ENCODE measurements at places on chromosomes 12 and 14.

- no peak for DNase-seq
Observed at GRCh38 chr14:23071921-23072539, 14.7 kb upstream of the CDH24 start.

DNA sequence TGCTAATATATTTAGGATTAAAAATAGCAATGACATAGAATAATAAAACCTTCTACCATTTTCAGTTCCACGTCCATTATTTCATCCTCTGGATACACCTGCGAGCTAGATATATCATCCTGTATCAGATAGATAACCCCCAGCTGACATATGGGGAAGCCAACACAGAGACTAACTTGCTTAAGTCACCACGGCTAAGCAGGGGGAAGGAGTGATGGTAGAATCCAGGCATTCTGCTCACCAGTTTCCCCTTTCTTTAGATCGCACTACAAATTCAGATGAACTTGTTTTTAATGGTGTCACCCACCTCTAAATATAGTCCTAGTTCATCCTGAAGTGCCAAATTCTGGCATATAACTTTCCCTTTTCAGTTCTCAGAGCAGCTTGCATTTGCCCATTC is 110.1 kb downstream of the TXNDC16 start:
- no peak for DNase-seq

GRCh38 chr12:105106621-105107020 is 910 bp upstream of the WASHC4 start:
- no peak for DNase-seq

DNA sequence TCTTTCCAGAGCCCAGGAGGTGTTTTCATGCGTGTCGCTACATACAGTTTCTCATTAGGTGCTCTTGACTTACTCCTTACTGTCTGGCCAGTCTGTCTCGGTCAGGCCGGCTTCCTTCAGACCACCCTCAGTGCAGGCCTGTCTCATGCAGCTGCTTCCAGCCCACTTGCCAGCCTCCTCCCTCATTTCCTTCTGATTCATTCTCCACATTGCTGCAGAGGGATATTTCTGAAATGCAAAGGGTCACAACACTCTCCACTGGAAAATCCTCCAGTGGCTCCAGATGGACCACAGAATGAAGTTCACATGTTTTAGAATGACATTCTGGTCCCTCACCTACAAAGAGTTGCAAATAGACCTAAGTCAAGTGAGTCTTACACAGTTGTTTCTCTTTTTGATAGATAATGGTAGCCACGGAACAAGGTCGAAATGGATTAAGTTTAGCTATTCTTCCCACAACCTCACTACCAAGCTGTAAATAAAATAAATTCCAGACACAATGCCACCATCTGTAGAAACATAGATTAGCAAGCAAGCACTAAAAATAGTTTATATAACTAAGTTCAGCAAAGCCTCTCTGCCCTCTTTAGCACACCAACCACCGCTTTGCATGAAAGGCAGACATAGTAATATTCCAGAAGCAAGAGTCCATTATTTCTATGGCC is 146.9 kb downstream of the ESR2 start:
- no peak for DNase-seq

DNA sequence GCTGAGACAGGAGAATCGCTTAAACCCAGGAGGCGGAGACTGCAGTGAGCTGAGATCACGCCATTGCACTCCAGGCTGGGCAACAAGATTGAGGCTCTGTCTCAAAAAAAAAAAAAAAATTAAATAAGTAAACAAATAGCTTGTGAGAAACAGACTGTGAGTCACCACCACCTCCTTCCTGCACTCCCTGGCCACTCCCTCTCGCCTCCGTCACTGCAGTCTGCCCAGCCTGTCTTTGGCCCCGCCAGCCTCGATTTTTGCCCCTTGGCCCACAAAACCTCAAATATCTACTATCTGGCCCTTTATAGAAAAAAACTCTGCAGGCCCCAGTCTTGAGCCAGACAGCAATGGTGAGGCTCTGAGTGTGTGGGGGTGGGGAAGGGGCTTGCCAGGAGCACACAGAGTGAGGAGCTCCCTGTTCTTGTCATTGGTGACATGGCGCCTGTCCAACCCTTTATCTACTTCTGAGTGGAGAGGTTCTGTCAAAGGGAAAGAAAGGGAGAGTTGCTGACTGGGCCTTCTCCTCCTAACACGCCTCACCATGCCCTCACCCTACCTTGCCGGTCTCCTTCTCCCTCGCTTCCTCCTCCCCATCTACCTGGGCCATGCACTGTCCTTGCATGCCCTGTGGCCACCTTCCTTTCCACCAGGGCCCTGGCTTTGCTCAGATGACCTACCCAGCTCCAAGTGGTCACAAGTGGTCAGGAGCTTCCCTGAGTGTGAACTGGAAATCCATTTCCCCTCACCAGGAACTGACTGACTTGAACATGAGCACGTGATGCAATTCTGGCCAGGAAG is 22.1 kb downstream of the LGMN start:
- no peak for DNase-seq

DNA sequence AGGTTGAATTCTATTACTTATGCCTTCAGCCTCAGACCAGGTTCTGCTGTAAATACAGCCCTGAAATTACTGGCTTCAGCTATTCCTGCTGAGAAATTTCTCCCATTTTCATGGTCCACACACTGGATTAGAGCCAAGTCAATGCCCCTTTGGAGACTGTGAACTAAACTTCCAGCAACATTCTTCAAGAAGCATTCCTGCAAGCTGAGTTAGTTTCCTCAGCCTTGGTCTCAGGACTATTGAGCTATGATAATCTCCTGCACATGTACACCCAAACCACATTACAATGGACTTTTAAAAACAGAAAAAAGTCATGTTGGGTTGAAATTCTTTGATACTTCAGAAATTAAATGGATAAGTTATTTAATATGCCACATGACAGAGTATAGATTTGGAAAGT is 58.0 kb upstream of the AVPR1A start:
- DNase-seq: no peak

- DNase-seq: no peak
Observed at GRCh38 chr14:101727611-101728366, 33.7 kb upstream of the PPP2R5C start.

GRCh38 chr12:80317307-80317706 is 126.7 kb upstream of the PTPRQ start:
- no peak for DNase-seq

Measured in NCI-H526 treated with DMSO at 0.1 percent for 48 hours (cell line).